Right renal pelvis (tissue), 4 donors: ENCODE measurements at places on chromosomes 11 and 22. TPM values are rescaled to one million over a fixed set of nuclear protein-coding genes. Genes with fewer than 3 reads are reported as not detected.
A peak's percentile ranks its signal among the peaks of the same experiment; 100 is the strongest.

Gene CYB5R3
- polyA plus RNA-seq: 147 TPM

Gene CREB3L1
- polyA plus RNA-seq: 16.1 TPM

Gene CCDC87
- polyA plus RNA-seq: 0.32 TPM

Gene KRTAP5-9
- 0.42 TPM for polyA plus RNA-seq

Gene RTN4RL2
- 3.1 TPM for polyA plus RNA-seq

Gene NLRP10
- 0.13 TPM for polyA plus RNA-seq

- no peak for DNase-seq
Measured at GRCh38 chr11:80650966-80651365, 1210.1 kb upstream of the TENM4 start.

DNA sequence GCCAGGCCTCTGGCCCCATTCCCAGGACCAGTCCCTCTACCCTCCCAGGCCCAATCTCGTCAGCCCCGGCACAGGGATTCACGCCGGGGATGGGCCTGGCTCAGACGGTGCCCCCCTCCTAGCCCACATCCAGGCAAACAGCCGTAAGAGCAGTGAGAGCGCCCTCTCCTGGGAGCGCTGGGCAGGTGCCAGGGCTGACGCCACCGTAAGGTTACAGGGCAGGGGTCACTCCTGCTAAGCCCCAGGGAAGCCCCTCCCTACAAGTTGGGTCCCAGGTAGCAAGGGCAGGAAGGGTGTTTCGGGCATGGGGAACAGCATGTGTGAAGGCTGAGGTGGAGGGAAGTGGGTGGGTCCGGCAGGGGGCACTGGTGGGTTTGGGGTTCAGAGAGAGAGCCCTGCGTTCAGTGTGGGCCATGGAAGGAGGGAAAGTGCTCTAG is 19.2 kb upstream of the PPARA start:
- no peak for DNase-seq

GRCh38 chr22:26893173-26894110 is 236.1 kb downstream of the MIAT start:
- DNase-seq: no peak

GRCh38 chr22:16970446-16970845 is 37.6 kb downstream of the GAB4 start:
- no peak for DNase-seq

DNA sequence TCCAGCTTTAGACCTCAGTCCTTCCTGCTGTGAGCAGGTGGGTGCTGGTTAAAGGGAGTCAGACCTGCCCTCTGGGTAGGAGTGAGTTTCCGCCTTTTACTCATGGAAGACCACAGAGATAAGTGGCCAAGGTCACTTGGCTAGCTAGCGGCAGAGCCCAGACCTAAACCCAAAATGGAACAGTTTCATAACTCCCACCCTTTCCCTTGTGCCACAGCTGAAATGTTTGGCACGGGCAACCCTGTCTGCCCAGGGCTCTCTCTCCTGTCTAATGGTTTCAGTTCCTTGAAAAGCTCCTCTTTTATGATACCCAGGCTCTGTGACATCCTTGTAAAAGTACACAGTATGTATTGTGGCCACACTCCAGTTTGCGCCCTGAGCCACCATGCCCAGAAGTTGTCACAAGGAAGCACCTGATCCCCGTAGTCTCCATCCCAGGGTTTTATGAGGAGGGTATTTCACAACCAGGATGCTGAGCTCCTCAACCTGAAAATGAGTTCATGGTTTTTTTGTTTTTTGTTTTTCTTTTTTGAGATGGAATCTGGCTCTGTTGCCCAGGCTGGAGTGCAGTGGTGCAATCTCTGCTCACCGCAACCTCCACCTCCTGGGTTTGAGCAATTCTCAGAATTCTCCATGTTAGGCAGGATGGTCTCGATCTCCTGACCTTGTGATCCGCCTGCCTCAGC is 5.1 kb downstream of the MB start:
- DNase-seq: no peak

GRCh38 chr11:17743808-17744119 is 9.2 kb downstream of the KCNC1 start:
- DNase-seq: no peak

DNA sequence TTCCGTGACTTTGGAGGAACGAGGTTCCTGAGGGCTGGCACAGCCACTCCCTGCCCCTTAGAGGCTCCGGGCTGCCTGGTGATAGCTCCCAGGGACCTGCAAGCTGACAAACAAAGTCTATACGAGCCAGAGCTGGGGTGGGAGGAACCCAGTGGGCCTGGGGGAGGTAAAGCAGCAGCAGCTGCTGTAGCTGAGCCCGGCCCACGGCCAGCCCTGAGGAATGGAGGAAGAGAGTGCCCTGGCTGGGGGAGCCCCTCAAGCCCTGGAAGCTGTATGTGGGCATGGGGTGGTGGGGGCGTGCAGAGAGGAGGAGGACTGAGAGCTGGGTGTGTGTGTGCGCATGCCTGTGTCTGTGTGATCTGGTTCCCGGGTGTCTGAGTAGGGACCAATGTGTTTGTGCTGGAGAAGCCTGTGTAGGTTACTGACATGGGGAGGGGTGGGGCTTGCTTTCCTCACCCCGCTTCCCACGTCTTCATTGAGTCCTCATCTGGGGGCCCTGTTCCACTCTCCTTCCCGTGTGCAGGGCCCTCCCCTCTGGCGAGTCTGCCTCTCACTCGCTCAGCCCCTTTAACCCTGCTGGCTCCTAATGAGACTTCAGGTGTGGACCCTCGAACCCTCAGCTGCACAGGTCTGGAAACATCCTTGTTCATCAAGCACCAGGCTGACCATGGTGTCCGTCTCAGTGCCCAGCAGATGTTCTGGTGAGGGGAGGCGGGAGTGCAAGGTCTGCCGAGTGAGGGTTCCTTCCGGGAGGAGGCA is 10.8 kb downstream of the ST3GAL4 start:
- no peak for DNase-seq

DNA sequence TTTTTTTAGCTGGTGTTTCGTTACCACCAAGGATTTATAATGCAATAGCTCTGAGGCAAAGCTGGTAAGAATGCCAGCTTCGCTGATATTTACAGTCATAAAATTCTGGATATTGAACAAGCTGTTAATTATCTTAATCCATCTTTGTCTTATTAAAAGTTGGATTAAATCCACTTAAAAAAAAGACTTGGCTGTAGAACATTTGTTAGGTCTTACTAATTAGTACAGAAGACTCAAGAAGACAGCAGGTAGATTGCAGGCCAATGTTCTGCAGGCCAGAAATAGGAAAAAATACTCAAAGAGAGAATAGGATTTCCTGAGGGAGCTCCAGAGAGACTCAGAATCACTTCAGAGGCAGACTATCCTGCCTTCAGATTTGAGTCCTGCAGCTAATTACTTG is 7.5 kb downstream of the ROBO4 start:
- DNase-seq: no peak

DNA sequence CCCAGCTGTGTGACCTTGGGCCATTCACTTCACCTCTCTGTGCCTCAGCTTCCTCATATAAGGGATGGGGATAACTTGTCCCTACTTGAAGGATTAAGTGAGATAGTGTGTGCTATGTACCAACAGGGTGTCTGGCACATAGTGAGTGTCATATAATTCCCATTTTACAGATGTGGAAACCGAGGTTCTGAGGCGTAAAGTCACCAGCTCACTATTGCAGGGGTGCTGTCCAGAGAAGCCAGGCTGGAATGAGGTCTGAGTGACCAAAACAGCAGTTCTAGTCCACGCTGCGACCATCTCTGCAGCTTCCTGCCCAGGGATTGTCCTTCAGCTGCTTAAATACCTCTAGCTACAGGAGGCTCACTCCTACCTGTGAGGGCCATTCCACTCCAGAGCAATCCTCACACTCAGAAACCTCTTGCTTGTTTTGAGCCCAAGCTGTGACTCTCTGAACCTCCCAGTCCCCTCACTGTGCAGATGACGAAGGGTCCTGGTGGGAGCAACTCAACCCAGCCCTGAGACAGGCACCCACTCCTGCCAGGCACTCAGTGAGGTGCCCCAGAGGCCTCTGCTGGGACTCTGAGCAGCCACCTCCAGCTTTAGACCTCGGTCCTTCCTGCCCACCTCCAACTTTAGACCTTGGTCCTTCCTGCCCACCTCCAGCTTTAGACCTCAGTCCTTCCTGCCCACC is 5.8 kb downstream of the MB start:
- no peak for DNase-seq

- no peak for DNase-seq
Measured at GRCh38 chr22:25012741-25013143, 60.2 kb downstream of the KIAA1671 start.

DNA sequence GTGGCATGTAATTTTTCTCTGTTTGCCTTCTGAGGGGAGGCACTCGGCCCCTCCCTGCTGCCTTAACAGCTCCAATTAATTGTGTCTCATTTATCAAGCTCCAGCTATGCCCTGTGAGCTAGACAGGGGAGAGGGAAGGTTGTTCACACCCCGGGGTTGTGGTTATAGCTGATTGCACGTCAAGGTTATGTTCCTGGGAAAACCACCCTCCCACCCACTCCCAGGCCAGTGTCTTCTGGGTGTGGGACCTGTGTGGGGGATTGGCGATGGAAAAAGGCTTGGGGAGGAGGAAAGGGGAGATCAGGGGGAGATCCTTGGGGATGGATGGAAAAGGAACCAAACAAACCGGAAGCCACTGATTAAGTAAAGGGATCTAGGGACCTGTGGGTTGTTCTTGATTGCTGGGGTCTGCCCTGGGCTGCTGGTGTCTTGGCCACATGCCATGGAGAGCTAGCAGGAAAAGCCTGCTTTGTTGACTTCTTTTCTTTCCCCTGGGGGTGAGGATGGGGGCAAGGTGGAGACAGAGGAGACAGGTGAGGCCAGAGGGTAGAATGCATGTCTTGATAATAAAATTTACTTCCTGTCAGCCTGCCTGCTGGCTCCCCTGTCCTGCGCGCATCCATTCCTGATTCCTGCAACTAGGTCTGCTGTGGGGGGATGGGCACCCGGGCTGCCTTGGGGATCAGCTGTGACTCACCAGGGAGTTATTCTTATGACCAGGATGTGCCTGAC is 13.5 kb upstream of the SORL1-AS1 start:
- DNase-seq: peak; percentile 38
